ENCODE measurements at places on chromosomes 2 and 18.

DNA sequence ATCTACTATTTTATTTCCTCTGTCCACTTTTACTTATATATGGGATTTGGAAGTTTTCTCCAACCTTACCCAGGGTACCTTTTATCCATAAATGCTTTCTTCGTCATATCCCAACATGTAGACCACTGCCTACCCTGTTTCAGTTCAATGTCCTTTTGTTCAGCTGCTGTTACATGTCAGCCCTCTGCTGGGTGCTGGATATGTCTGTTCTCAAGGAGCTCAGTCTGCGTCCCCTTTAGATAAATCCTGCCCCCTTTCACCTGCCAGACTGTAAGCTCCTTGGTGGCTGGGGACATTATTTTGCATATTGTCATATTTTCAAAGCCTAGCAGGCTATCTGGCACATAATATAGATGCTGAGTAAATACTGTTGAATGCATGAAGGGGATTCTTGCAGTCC, 53.2 kb downstream of the NEMP2 start:
- DNase-seq: no peak

- peak; percentile 82 for DNase-seq
These were observed 795 bp upstream of the SETBP1 start for GRCh38 chr18:44679914-44680272.

- no peak for DNase-seq
These were observed 231.2 kb upstream of the RAB6C start for GRCh38 chr2:129748250-129748649.

DNA sequence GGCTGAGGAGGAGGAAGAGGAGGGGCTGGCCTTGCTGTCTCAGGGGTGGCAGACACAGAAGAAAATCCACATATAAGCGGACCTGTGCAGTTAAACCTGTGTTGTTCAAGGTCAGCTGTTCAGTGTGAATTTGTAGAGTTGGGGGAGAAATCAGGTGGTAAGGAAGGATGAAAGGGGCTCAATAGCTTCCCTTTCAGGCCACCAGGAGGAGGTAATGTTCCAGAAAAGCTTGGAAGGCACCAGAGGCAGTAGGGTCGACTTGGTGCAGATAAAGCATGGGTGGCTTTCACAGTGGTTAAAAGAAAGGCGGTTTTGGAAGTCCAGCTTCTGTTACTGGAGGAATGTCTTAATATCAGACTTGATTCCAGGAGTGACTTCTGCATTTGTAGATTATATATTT, 167.4 kb downstream of the THSD7B start:
- DNase-seq: peak; percentile 40

DNA sequence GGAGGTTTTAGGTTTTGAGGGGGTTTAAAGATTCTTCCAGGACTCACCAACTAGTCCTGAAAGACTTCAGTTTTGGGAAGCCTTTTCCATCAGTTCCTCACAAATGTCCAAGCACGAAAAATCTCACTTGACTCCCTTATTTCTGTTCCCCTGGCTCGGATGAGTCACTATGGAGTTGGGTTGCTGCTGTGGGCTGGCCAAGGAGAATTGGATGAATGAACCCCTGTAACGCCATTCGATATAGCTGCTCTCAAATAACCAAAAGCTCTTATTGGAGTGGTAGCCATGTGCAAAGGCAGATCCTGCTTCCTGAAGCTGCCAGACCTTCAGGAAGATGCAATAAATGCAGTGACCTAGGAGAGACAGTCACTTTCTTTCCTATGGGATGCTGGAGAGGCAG, 417.0 kb downstream of the ZNF521 start:
- no peak for DNase-seq

GRCh38 chr2:204005940-204006721, 69.6 kb downstream of the ICOS start:
- no peak for DNase-seq
